Bone marrow (tissue), 2 donors: ENCODE measurements at places on chromosomes 4 and X.

DNA sequence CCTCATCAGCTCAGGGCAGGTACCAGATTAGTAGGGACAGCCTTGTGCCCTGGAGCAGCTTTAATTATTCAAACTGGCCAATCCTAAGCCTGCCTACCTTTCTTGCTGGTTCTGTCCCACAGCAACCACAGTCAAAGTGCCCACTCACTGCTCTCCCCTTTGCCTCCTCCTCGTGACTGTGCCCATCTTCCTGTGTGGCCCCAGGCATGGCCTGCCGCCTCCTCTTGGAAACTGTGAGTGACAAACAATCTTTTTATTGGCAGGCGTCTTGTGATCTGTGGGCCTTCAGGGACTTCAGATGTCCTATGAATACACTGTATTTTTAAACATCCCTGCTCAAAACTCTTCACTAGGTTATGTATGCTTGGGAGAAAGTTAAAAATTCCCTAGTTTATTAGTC lies 22.8 kb upstream of the NSG1 start:
- no peak for DNase-seq

DNA sequence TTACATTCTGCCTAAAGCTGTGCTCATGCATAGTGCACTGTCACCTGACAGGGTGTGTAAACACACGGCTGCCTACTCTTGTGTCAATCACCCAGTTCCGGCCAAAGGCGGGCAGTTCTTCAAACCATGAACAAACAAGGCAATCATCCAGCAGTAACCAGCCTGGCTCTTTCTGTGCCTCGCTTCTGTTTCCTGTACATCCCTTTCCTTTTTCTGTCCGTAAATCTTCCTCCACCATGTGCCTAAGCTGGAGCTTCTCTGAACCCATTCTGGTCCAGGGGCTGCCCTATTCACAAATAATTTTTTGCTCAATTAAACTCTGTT lies 60.8 kb upstream of the CBR4 start:
- no peak for DNase-seq

DNA sequence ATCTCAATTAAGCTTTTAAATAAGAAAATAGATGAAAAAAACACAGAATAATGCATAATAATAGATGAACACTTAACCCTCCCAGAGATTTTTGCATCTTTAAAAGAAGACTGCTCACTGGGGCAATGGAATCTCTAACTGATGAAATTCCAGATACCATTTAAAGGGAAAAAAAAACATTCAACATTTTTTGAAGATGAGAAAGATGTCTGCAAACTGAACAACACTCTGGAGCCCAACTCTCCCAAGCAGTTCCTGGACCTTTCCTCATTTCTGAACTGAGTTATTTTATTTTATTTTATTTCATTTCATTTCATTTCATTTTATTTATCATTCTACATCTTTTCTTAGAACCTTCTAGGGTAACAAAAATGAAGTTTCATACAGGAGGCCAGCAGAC lies 90.7 kb downstream of the CORIN start:
- DNase-seq: no peak

GRCh38 chr4:151403656-151404055 lies 5.3 kb upstream of the FHIP1A start:
- peak; percentile 26 for DNase-seq

GRCh38 chr4:119632216-119632615 lies 3.6 kb upstream of the PDE5A start:
- no peak for DNase-seq

GRCh38 chrX:134599184-134599914 lies 58.9 kb downstream of the PLAC1 start:
- no peak for DNase-seq
